ENCODE measurements at places on chromosomes 4 and X.

GRCh38 chrX:19613645-19614323, 98.5 kb upstream of the MAP3K15 start:
- no peak for DNase-seq

DNA sequence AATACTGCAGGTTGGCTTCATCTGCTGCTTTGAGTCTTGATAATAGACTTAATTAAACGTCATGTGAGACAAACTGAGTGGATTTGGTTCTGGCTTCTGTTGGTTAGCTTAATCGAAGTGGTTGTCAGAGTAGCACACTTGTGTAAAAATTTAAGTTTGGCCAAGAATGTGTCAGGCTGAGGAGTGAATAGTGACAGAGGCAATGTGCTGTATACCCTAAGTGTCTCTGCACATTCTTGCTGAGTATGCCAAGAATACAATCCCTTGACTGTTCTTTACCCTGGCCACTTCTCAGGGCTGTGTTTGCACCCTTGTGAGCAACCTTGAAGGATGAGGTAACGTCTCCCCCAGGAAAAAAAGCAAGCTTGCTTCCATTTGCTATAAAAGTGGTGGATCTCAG, 14.9 kb downstream of the RPS3A start:
- DNase-seq = no peak

GRCh38 chr4:103067841-103068547, 8.6 kb downstream of the SLC9B2 start:
- no peak for DNase-seq

DNA sequence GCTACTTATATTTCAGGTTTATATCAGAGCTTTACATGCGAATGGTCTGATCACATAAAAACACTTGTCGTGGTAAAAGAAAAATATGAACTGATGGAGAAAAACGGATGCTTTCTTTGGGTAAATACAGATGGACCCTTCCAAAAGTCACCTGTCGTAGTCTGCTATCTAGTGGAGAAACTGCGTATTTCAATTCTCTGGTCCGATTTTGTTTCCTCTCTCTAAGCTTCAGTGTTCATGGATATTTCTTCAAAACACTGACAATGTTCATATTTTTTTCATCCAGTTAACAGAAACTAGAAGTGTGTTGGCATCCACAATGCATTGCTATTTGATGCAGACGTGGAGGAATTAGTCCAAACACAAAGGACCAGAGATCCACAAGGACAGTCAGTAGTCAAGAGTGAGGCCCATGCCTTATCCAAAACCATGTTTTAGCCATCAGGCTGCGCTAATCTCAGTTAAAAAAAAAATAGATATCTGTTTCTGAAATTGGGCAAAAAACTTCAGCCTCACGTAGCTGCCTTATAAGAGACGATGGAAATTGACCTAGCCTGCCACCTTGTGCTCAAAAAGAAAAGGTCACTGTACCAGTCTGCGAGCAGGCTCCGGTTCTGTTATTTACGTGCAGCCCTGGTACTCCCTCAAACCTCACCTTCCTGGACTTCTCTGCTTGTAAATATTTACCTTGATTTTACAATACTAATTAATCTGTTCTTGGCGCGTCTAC, 16.0 kb downstream of the MEPE start:
- DNase-seq = no peak

- DNase-seq = peak; percentile 7
Observed at GRCh38 chr4:55635741-55636655, at the start of gene NMU. NMU (minus strand) TSS chr4:55636298; CDS start chr4:55636192, 106 bp downstream.

DNA sequence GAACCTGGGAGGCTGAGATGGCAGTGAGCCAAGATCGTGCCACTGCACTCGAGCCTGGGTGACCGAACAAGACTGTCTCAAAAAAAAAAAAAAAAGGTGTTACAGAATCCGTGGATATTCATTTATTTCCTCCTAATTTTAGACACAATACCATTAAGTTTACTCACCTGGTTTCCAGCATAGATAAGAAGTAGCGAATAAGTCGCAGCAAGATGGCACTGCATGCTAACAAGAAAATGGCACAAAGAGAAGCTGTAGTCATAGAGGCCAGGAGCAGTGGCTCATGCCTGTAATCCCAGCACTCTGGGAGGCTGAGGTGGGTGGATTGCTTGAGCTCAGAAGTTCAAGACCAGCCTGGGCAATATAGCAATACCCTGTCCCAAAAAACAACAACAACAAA, 17.0 kb upstream of the MOB1B start:
- DNase-seq = no peak

DNA sequence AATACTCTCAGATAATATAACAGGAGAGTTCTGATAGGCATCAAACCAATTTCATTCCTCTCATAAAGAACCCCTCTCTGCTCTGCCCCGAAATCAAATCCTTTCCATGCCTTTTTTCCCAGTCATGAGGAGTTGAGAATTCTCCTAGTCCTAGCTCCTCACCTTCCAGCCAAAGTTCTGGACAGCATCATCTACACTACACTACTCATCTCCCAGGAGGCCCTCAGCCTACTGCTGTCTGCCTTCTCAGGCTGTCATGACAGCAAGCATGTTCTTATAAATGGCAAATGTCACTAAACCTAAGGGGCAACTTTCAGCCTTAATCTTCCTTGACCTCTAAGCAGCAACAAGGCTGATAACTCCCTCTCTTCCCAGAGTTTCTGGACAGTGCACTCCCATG, 26.6 kb downstream of the MAPK10 start:
- DNase-seq = no peak

DNA sequence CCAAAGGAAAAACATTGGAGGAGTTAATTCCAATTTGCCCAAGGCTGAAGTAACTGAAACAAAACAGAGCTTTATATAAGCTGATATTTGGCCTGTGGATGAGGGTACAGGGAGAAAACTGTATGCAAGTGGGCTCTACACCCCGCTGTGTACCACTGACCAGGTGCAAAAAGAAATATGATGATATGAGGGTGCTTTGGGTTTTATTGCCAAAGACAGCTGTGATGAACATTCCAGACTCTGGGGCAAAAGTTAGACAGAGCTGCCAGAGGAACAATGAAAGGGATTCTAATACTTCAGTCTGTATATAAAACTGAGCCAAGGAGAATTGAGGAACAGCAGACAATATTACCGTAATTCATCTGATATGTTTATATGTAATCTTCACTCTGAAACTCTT, 117.4 kb downstream of the MID1 start:
- no peak for DNase-seq

DNA sequence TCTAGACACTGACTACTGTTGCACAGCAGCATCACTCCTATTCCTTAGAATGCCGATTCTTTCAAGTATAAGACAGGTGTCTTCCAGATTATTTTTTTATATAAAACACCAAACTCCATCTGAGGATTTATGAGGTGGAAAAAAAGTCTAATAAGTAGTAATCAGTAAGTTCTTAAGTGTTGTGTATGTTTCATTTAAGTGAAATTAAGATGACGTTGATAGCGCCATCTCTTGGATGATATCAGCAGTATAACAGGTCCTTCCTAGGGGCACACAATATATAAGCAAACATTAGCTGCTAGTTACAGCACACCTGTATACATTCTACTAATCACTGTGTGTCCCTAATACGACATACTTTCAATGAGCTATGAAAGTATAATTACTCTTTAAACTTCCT, 99.6 kb upstream of the STS start:
- no peak for DNase-seq

DNA sequence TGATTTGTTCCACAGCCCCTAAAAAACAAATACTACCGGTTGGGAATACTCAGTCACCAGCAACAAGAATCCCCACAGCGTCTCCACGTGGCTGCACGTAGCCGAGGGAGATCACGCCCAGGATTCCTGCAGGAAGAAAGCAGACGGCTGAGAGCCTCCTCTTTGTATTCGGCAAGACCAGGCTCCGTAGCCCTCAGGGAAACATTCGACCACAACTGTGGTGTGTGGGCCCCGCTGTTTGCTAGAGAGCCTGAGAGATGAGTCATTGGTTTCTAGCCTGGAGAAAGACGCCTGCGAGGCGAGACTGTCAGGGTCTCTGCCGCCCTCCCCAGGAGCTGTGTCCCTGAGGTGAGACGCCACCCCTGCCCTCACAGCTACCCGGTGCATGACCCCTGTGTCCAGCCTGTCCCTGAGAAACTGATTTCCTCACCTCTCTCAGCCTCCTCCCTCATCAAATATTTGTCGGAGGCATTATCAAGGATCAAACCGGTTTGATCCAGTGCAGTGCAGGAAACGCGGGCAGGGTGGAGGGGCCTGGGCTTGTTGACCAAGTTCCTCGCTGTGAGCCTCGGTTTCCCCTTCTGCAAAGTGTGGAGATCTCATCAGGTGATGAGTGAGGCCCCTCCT, 4.7 kb upstream of the S100P start:
- DNase-seq = no peak

DNA sequence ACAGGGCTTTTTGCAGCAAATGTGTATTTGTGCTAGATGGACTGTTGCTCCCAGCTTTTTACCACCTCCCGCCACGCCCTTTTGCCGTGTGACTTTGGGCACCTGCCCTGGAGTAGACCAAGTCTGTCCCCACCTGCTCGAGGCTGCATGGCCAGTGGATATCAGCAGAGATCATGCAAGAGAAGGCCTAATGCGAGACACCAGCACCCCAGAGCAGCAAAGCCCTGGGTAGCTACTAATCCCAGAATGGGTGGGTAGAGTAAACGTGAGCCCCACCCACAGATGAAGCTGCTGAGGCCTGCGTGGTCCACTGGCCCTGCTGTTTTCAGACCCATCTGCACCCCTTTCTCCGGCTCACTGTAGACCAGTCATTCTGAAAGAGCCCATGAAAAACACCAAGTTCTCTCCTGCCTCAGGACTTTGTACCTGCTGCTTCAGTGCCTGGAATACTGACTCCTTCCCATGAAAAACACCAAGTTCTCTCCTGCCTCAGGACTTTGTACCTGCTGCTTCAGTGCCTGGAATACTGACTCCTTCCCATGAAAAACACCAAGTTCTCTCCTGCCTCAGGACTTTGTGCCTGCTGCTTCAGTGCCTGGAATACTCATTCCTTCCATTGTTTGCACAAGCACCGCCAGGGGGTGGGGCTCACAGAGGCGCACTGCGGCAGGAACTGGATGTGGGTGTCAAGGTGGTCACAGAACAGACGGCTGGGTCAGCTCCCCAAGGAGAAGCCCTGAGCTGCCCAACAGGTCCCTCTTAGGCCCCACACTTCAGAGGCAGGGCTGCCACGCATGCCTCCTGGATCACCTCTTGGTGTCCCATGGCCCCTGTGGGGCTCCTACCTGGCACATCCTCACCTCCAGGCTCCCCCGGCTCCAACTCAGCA, 5.1 kb upstream of the TNIP2 start:
- DNase-seq = no peak

DNA sequence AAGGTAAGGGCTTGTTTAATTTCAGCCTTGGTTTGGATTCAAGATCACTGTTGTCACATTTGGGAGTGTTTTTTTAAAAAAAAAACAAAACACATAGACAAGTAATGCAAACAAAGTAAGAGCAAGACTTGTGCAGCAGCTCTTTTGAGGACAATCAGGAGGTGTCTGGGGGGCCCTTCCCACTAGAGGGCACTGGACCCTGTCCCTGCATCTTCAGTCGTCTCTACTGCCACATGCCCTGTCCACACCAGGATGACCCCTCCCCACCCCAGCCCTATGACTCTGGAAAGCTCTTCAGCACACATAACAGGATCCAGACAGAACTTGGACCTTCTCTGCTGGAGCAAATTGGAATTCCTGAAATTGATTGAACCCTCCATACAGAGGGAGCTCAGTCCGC, 71.0 kb downstream of the USP46 start:
- DNase-seq = no peak

- no peak for DNase-seq
Observed at GRCh38 chr4:151325111-151325948, at the start of gene SH3D19. SH3D19 (minus strand) TSS chr4:151325605; CDS start chr4:151325352, 253 bp downstream.

DNA sequence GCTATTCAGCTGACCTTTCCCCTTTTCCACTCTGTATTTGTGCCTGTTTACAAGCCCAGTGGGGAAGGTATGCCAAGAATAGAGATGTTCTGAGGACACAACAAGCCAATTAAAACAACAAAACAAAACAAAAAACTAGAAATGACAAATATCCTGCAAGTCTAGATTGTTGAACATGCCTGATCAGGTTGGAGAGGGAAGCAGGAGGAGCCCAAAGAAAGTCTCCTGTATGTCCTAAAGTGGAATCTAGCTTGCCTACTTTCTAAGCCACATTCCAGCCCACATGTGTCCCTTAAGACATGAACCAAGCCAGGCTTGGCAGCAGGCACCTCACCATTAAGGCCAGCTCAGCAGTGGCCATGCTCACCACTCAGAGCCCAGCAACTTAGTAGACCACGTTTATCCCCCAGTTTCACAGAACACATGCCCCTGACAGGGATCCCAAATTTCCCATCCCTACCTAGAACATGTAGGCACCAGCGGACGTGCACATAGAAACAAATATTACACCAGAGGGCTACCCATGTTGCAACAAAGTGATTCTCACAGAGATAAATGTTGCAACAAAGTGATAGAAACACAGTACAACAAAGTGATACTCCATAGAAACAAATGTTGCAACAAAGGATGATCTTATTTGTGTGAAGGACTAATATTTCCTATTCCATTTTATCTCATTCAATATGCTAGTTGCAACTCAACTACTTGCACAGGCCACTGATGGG, 48.3 kb downstream of the CD99L2 start:
- DNase-seq = no peak

GRCh38 chrX:130834149-130834548, 68.9 kb downstream of the ENOX2 start:
- no peak for DNase-seq

GRCh38 chrX:12792711-12793110, 1.5 kb downstream of the PRPS2 start:
- no peak for DNase-seq
